ENCODE measurements at places on chromosomes 11 and 22.
A peak's percentile ranks its signal among the peaks of the same experiment; 100 is the strongest.

GRCh38 chr11:5546457-5546856 lies 1.9 kb downstream of the OR52H1 start:
- no peak for DNase-seq

- no peak for DNase-seq
Measured at GRCh38 chr11:112179601-112180000, 4.3 kb downstream of the BCO2 start.

- DNase-seq = no peak
Measured at GRCh38 chr11:74543991-74544390, 48.4 kb upstream of the POLD3 start.

- peak; percentile 68 for DNase-seq
Measured at GRCh38 chr22:30823015-30823370, 128.3 kb downstream of the OSBP2 start.

GRCh38 chr11:19426011-19426755 lies 185.4 kb upstream of the E2F8 start:
- no peak for DNase-seq

DNA sequence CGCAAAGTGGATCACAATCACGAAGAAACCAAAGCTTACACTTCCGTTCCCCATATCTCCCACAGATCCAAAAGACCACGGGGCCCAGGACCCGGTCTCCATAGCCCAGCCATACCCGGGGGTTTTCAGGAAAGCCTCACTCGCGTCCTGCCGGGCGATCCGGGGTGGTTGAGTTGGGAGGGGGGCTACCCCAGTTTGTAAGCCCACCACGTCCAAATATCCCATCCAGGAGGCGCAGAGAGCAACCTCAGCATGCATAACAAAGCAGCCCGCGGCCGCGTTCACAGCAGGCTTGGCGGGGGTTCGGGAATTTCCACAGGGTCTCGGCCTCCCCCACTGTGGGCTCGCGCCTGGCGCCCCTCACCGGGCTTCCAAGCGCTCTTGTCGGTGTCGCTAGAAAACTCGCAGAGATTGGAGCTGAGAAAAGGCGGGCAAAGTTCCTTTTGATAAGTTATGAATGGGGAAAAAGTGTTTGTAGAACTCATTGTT lies 9.5 kb downstream of the SDF2L1 start:
- no peak for DNase-seq

DNA sequence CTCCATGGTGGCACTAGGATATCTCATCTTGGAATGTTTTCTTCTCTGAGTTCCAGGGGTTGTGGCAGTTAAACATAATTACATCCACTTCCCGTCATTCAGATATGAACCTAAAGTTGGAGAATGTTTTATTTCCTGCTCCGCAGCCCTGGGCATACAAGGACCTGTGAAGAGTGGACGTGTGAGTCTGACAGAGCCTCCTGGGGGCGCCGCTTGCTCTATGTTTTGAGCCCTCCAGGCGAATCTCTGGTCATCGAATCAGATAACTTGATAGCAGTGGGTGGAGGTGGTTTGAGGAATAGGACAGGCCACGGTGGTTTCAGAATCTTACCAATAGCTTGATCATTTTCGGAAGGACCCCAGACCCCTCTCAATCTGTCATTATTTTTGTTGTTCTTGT lies 174.2 kb downstream of the NTM start:
- no peak for DNase-seq

DNA sequence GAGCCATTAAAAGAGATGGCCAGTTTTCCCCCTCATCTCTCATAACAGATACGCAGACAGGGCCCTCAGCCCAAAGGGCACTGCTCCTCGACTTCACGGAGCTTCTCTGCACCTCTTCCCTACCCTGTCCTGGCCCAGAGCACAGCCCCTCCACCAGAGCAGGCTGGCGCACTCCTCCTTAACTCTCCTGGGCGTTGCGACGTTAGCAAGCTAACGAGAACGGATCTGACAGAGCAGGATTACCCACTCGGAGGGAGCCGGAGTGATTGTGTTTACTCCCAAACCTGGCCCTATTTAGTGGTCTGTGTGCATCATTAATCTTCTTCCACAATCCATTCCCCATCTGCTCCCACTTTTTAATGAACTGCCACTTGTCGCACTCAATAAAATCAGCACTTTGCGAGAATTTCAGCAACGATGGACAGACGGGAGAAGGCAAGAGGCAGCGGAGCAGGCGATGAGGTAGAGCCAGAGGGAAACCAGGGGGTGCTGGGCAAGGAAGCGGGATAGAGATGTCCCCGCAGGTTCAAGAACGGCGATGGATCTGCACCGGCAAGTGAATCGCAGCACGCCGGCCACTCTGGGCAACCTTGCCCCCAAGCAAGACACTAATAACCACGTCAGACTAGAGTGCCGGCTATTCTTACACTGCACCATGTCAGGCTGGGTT lies 159.4 kb downstream of the BUD13 start:
- no peak for DNase-seq

DNA sequence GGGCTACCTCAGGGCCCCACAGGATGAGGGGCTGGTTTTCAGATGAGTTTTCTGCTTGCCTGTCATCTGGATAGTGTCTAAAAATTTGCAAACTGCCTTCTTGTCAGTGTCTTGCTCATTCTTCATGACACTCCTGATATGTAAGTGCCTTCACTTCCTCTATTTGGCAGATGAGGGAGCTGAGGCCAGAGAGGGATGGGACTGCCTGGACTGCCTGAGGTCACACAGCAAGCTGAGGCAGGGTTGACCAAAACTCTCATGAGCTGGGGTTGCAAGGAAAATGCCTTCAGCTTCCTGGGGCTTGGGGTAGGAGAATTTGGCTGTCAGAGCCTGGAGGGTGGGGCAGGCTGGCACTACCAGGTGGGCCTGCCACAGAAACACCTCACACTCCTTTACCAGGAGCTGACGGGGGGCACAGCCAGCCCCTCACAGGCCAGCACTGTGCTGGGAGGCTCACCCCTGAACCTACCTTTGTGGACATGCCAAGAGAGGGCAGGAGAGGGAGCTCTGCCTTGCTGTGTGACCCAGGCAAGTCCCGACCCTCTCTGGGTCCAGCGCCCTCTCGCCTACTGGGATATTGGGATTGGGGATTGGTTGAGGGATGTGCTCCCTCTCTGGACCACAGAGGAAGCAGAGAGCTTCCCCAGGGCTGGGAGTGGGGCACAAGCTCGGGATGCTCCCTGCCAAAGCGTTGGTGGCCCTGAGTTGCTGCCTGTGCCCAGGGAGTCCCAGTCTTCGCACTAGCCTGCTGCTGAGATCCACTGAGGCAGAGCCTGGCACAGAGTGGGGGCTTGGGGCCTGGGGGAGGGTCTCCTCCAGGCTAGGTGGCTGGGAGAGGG lies 1.9 kb upstream of the P2RY6 start:
- peak; percentile 43 for DNase-seq

- no peak for DNase-seq
Measured at GRCh38 chr22:45552017-45552411, 49.3 kb downstream of the FBLN1 start.

DNA sequence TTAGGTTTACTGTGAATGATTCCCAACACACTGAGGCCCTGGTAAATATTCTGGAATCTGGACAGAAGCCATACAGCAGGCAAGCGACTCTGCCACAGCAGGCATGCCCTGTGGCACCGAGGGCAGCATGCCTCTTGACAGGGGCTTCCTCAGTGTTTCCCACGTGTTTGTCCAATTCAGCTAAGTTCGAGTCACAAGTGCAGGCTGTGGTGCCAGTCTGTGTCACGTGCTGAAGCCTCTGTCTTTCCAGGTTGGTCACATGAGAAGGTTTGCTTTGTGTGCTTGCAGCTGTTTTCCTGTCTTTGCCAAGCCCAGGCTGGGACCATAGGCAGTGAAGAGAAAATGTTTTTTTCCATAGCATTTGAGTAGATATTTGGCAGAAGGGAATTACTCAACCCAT lies 2.4 kb upstream of the PPFIBP2 start:
- DNase-seq = no peak

- DNase-seq = peak; percentile 78
Measured at GRCh38 chr11:72413914-72414628, 20.3 kb downstream of the CLPB start.

- no peak for DNase-seq
Measured at GRCh38 chr11:106585061-106585460, 433.2 kb downstream of the GUCY1A2 start.

DNA sequence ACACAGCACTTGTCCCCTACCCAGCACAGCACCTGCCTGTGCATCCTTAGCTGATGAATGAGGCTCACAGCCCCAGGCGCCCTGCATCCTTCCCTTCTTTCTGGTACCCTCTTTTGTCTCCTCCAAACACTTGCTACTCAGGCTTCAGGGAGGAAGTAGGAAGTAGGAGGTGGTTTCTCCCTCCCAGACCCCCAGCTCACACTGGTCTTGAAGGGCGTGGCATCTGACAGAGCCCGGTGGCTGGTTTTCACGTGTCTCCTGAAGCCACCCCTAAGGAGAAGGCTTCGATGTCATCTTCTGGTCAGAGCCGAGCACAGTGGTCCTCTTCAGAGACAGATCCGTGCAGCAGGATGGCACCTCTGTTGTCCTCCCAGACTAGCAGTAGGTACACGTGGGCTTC lies 109.8 kb downstream of the PTPRJ start:
- DNase-seq = no peak

DNA sequence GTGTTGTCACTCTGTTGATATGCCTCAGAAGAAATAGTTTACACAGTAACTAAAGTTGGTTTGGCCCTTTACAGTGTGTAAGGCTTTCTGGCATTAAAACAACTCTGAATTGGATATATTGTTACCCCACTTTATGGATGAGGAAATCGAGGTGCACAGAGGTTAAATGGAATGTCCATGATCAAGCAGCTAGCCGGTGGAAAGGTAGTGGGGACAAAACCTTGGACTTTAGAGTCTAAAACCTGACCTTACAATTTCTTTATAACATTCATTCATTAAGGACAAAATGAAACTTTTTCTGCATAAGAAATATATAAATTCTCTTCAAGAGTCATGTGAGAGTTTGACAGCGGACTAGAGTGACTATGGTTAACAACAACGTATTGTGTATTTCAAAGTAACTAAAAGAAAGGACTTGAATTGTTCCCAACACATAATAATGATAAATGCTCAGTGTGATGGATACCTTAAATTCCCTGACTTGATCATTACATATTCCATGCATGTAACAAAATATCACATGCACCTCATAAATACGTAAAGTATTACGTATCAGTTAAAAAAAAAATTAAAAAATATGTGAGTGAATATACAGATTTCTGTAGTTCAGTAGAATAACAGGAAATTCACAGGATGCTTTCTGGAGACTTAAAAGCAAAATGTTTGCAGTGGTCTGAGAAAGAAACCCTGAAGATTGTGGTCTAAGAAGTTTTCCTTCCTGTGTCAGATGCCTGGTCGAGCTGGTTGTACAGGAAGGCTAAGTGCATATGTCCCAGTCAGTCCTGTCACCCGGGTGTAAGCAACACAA lies 51.0 kb downstream of the TEAD1 start:
- no peak for DNase-seq
